ENCODE measurements at places on chromosomes 7 and 10.

DNA sequence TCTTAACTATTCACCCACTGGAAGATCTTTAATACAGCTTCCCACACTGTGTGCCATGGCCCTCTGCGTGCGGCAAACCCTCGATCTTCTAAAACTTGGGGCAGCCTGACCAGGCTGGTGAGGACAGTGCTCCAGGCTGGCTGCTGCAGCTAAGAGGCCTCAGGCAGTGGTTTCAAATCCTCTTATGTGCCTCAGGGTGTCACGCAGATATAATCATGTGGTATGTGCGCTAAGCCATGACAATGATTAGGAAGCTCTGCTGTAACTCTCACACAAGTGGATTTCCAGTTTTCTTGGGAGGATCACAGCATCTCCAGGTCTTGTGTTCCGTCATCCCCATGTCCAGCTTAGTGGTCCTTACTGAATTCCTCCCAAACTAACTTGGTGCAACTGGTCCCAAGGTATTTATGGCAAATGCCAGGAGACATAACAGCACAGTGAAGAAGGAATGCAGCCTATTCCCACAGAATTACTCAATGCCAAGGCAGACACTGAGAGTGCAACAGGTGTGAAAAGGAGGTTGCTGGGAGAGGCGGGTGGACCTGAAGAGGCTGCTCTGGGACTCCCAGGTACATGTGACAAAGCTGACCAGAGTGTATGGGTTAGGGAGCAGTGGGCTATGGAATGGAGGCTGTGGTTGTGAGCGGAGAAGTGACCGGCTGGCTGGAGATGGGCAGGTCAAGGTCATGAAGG lies 2.3 kb downstream of the HPS1 start:
- peak; percentile 34 for DNase-seq

- peak; percentile 67 for DNase-seq
These were observed 36.5 kb upstream of the AP5Z1 start for GRCh38 chr7:4738711-4739527.

- DNase-seq, result no peak
These were observed 206.8 kb downstream of the CUX1 start for GRCh38 chr7:102024005-102024768.

DNA sequence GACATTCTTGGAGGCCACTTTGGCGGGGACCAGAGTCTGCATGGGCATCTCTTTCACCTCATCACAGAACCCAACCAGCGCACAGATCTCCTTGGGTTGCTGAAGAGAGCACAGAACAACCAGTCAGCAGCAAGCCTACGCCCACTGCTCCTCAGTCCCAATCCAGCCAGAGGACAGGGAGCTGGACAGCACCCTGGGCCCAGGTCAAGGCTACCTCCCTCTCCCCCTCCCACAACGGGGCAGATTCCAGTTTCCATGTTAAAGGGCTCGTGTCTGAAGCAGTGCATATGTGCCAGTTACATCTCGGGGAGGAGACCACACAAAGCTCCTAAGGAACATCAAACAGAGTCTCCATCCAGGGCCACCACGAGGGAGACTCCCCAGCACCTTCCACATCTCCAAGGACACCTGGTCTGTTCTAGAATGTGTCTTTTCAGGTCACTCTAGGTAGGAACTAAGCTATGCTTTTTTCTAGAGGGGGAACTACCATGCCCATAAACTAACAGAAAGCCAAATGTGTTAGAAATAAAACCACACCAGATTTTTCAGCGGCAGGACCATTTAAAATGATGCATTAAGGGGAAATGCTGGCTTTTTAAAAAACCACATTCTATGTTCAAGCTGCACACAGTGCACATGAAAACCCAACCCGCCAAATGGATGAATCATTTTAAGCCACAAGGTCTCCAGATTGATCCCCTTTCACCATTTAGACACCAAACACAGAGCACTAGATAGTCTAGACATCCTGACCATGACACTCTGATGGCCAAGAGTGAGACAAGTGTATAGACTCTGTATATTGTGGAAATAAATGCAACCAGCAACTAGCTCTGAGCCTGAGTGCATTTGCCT lies 28.9 kb downstream of the PSAP start:
- no peak for DNase-seq

All from Caki2 (cell line).